Effector memory CD8-positive, alpha-beta T cell (primary cell): ENCODE measurements at places on chromosomes 3 and 15.

- no peak for DNase-seq
Measured at GRCh38 chr3:217948-218347, 21.4 kb downstream of the CHL1 start.

DNA sequence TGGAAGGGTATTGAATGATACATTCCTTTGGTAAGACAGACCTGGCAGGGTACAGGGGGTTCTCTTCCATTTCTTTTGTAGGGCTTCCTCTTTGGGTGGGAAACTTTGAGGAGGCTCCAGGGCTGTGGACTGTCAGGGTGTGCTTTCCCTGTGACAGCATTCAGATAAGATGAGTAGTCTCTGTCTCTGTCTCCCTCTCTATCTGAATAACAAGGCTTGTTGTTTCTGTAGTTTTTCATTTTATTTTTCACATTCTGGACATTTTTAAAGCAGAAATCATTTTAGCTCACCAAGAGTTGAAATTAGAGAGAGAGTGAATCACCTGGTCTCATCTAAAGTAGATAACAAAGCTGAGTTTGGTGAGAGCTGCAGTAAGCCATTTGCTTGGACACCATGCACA is 100.8 kb upstream of the TPM1 start:
- DNase-seq: no peak

DNA sequence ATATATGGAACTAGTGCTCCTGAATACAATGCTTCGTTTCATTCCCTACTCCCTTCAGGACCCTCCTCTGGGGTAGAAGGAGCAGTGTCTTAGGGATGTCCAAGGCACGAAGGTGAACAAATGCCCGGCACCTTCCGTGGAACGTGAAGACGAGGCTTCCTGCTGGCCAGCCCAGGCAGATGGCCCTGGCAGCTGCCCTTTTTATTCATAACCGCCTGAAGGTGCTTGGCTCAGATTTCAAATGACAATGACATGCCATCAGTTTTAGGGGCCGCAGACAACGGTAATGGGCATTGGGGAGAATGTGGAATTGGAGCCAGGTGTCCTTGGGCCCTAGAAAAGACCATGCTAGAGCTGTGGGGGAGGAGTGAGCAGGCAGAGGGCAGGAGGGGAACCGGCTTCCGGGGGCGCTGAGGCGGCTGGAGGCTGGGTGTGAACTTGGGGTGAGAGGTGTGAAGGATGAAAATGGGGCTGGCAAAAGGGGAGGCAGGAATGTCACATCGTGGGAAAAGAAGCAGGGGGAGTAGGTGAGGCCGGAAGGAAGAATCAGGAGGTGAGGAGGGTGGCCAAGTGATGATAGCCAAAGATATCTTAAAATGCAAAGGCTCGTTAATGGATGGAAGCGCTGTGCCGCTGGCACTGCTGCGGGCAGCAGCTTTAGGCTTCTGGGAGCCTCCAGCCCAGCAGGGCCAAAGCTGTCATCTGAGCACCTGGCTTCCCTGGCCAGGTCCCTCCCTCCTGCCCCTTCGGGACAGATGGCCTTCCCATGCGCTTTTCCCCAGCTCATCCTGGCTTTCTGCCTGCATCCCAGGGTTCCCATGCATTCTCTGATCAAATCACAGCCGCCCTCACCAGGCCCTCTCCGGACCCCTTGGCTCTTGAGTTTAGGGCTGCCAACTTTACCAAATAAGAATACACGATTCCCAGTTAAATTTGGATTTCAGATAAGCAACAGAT is 93.7 kb downstream of the TMEM266 start:
- no peak for DNase-seq

DNA sequence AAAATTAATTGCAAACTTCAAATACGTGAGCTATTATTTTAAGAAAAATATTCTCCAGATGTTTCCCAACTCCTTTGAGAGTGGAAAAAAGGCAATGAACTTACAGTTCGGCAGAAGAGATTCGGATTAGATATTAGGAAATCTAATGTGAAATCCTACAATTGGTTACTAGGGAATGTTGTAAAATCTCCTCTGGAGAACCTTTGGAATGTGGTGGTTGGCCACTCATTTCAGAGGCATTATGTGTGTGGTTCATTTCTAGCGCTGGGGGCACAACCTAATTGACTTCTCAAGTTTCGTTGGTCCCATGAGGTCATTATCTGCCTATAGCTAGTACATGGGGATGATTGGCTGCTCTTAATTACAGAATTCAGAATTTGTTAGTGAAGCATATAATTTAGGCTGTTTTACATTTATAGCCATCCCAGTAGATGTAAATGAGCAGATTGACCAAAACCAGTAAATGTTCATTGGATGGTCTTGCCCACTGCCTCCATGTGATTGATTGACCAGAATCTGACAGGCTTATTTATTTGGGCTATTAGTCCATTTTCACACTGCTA is 34.6 kb upstream of the CMSS1 start:
- no peak for DNase-seq

- no peak for DNase-seq
Measured at GRCh38 chr3:56812754-56813652, 11.3 kb upstream of the ARHGEF3 start.

DNA sequence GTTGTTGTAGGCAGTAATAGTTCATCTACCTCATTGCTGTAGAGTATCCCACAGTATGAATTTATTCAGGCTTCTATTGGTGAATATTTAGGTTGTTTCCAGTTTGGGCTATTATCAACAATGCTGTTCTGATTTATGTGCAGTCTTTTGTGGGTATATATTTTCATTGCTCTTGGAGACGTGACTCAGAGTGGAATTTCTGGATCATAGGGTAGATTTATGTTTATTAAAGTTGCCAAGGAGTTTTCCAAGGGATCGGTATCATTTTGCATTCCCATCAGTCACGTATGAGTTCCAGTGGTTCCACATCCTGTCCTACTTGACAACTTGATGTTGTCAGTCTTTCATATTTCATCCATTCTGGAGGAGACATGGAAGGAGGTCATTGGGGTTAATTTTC is 8.4 kb upstream of the HRH1 start:
- no peak for DNase-seq

- no peak for DNase-seq
Measured at GRCh38 chr3:102124704-102125103, 275.4 kb downstream of the NFKBIZ start.

GRCh38 chr15:52228921-52229320 is 37.7 kb upstream of the GNB5 start:
- DNase-seq: no peak

- DNase-seq: no peak
Measured at GRCh38 chr3:123480428-123480827, 31.5 kb upstream of the ADCY5 start.

GRCh38 chr15:47778263-47778770 is 61.0 kb downstream of the SEMA6D start:
- DNase-seq: no peak

GRCh38 chr3:119937229-119937628 is 155.3 kb downstream of the NR1I2 start:
- peak; percentile 29 for DNase-seq

DNA sequence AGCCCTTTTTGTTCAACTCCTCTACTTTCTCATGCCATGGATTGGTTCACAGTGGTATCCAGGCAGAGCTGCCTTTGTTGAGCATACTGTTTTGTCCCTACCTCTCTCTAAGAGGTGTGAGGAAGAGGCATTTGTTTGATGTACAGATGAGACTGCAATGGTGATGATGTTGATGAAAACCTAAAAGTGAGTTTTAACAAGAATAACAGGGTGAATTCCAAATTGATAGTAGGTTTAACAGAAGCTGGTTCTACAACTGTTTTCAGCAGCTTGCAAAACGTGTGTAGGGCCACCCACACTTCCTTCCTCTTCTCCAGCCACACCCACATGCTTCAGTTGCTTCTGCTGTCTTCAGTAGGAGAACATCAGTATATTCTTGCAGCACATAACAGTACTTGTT is 10.2 kb downstream of the SNRK start:
- DNase-seq: peak; percentile 51

- DNase-seq: no peak
Measured at GRCh38 chr3:54670201-54671000, 257.5 kb downstream of the LRTM1 start.

DNA sequence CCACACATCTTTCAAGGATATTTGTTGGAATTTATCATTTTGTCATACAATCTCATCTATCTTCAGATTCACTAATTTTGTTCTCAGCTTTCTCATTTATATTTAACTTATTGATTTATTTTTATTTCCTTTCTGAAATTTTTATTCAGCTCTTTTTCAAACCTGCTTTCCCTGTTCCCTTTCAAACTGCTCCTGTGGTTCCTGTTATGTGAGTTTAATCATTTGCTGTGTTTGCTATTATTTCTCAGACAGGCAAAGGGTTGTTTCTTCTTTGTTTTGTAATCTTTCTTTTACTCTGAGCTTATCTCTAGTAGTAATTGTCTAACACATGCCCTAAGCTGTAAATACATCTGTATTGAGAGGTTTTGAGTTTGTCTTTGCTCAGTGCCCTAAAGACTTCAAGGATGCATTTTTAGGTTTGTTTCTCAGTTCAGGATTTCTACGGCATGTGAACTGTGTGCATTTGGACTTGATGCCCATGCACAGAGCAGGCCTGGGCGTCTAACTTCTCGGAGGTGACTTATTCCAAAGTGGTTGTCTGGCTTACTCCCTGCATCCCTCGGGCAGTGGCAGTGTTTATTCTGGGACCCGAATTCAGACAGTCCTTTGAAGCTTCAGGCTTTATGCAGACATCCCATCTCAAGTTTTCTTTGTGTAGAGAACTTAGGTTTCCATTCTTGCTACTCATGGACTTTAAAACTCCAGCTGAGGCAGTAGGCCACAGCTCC is 155.0 kb upstream of the TRIM42 start:
- DNase-seq: no peak

- no peak for DNase-seq
Measured at GRCh38 chr3:42071904-42072812, 19.0 kb upstream of the TRAK1 start.

GRCh38 chr3:129582799-129583198 is 23.7 kb downstream of the PLXND1 start:
- no peak for DNase-seq

DNA sequence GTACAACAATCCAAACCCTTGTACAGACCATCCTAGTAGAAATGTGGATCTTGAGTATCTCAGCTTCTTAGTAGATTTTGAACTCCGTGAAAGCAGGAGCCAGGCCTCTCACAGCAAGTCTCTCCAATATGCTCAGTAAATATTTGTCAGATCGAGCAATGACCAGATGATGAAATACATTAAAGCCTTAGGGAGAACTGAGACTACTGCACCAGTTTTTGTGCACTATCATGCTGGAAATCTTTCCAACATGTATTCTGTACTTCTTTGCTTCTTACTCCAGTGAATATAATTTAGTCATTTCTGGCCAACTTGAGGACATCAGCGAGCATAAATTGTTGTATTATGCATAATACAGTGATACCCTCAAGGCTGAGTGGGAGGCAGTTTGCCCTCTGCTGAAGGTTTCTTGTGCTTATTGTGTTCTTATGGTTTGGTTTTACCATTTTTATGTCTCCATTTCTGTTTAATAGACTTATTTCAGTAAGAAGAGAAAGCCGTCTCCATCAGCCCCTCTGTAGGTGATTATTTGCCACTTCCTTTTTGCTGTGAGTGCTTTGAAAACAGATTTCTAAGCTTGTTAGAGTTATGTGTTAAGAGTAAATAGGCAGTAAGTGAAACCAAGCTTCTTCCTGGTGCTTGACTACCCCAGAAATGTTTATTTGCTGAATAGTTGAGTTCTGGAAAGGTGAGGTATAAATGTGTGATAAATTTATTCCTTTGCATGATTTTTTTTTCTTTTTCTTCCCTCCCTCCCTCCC is 147.1 kb downstream of the PGPEP1L start:
- no peak for DNase-seq

GRCh38 chr3:194407423-194407822 is 8.4 kb upstream of the GP5 start:
- DNase-seq: no peak

- no peak for DNase-seq
Measured at GRCh38 chr3:150299201-150299600, 108.9 kb upstream of the TSC22D2 start.

DNA sequence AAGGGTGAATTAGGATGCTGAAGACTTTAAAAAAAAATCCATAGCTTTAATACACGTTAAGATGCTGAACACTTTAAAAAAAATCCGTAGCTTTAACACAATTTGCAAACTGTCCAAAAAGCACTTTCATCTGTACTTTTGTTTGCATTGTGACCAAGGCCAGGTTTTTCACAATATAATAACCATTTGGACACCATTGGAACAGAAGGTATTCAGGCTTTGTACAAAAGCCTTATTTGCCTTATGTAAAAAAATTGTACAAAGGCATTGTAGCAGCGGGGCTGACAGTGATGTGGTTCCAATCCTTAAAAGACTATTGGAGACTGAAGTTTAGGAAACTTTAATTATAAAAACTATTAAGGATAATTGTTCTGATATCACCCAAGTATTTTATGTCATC is 15.2 kb upstream of the ICE2 start:
- no peak for DNase-seq

GRCh38 chr15:83694536-83694935 is 40.6 kb downstream of the ADAMTSL3 start:
- no peak for DNase-seq

- no peak for DNase-seq
Measured at GRCh38 chr15:100111125-100112060, 230.4 kb downstream of the ADAMTS17 start.

DNA sequence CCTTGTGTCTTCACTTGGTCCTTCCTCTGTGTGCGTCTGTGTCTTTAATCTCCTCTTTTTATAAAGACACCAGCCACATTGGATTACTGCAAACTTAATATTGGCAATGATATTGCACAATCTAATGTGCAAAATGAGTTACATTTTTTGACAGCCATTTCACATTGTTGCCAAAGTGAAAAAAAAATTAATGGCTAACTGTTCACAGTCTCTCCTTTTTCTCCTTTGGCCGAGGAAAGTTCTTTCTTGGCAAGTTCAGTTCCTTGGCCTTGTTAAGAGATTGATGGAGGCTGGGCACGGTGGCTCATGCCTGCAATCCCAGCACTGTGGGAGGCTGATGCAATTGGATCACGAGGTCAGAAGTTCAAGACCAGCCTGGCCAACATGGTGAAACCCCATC is 62.2 kb upstream of the ZNF280D start:
- DNase-seq: no peak

- DNase-seq: no peak
Measured at GRCh38 chr3:50164984-50165909, 10.1 kb downstream of the SEMA3F start.

DNA sequence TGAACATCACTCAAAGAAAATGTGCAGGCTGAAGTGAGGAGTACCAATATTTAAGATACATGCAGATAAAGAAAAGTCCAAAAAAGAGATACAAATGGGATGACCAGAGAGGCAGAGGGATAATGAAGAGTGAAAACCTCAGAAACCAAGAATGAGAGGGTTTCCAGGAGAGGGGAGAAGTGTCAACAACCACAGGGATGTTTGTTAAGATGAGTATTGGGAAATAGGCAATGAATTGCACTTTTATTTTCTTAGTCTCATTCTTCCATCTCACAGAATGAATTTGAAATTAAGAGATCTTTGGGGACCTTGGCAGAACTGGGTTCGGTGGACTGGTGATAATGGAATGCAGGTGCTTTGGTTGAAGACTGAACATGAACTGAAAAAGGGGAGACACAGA is 102.5 kb downstream of the ECT2 start:
- no peak for DNase-seq

DNA sequence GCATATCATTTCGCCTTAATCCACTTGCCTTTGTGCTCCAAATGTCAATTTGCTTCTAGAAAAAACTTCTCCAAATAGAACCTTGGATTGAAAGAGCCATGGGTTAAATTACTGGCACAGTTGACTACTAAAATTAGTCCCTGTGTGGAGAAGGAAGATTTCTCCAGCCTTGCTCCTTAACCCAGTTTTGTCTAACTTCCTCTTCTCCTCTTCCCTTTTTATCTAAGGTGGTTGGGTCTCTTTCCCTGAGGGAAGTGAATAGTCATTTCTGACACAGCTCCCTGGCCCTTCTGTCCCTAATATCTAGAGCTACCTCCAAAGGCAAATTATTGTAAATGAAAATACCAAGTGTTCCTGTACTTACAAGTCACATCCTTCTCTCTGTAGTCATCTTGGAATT is 527.9 kb upstream of the TBL1XR1 start:
- no peak for DNase-seq
